NCI-H226 (cell line): ENCODE measurements at places on chromosomes 1 and 21.

DNA sequence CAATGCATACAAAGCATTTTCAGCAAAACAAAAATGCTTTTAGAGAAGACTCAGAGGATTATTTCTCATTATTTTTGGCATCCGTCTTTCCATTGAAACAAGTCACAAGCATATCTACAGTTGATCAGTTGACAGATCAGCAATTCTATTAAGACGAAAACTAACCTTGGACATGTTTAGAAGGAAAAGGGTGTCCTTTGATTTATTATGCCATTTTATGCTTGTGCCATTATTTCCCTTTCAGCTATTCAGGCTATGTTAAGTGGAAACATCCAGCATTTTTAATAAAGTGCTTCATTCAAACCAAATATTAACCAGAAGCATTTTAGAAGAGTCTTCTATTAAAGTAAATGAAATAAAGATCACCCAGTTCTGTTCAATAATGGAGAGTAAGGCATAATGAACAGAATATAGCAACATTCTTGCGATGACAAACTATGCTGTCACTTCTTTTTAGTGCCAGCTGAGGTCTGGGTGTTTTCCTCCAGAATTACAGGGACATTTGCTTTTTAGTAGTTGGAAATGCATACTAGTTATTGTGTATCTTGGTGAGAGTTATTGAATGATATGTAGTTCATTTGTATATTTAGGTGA, 481.4 kb downstream of the PLA2G4A start:
- DNase-seq: no peak

DNA sequence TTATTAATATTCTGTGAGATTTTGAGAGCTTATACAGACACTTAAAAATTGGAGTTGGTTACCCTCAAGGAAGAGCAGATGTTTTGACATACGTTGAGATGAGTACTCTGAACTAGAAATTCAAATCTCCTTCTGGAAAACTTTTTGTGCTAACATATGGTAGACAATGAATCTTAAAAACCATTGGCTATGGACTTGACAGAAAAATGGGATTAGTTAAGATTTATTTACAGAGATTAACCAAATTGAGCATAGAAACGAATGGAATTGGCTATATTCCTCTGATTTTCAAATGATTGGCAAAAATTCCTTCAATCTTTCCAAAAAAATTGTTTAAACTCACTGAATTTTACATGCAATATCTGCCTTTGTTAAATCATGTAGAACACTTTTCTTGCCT, 1392.9 kb downstream of the BRINP3 start:
- no peak for DNase-seq

DNA sequence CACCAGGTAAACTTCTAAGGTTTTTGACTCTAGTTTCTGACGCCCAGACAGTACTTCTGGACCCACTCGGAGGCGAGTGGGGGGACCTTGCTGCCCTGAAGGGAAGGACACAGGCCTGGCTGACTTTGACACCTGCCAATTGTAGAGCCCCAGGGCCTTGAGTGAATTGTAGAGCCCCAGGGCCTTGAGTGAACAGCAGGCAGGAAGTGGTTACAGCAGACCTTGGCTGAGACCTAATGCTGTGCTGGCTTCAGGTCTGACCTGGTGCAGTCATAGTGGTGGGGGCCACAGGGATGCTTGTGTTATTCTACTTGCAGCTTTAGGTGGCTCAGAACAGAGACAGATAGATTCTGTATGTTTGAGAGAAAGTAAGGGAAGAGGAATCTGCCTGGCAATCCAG, 344.3 kb downstream of the DUSP10 start:
- no peak for DNase-seq

- no peak for DNase-seq
Measured at GRCh38 chr1:167439301-167439988, 78.9 kb downstream of the CD247 start.

GRCh38 chr21:37766129-37766528, 150.1 kb downstream of the KCNJ6 start:
- DNase-seq: no peak

DNA sequence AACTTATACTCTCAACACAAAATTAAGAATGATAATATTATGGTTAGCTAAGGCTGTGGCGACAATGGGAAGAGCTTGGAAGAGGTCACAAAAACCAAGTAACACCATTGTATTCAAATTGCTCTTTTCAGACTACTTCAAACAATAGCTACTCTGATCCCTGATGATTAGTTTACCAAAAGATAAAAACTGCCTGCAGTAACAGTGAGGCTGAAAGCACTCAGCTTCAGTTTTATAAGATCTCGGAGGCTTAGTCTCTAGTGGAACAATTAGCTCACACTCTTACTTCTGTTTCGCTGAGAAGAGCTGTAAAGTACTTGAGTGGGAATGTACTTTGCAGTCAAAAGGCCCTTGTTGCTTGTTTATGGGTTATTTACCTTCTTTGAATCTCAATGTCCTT, 278.5 kb downstream of the LRRC7 start:
- DNase-seq: no peak

GRCh38 chr1:98949166-98949565, 55.5 kb downstream of the PLPPR5 start:
- no peak for DNase-seq

GRCh38 chr1:97610748-97611147, 310.1 kb downstream of the DPYD start:
- no peak for DNase-seq

- no peak for DNase-seq
Measured at GRCh38 chr1:58035523-58035922, 511.0 kb downstream of the OMA1 start.

- no peak for DNase-seq
Measured at GRCh38 chr21:28936721-28937120, 56.0 kb downstream of the LTN1 start.

- no peak for DNase-seq
Measured at GRCh38 chr1:157217486-157217885, 79.3 kb upstream of the ETV3 start.

- no peak for DNase-seq
Measured at GRCh38 chr21:37940691-37941090, 24.4 kb upstream of the KCNJ6 start.

DNA sequence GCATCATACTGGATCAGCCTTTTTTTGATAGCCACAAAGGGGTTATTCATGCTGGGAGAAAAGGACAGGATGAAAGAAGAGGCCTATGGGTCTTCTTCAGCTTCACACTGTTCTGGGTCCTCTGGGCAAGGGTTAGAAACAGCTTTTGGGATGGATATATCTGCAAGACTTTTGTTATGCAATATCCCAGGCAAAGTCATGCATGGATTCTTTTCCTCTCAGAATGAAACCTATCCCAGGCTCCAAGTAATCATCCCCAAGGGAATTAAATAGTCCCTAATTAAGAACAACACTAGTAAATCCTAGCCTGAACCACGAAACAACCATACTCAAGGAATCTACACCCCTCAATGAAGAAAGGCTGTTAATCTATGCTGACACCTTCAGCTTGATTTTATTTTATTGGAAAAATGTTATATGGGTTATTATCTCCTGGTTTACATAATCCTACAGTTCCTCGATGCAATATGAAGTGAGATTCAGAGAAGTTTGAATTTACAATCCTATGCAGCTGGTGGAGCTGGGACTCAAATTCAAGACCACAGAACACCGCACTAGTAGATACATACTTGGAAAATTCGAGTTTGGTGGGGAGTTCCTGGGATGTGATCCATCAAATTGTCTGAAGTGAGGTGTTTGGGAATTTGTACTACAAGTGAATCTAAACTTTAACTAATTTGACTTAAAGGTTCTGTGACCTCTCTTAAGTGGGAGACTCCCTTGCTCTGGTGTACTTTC, 338.6 kb downstream of the TBX15 start:
- DNase-seq: no peak
